ENCODE measurements at places on chromosomes 6 and 20.

GRCh38 chr6:66849843-66850242 is 1142.8 kb upstream of the EYS start:
- DNase-seq: no peak

DNA sequence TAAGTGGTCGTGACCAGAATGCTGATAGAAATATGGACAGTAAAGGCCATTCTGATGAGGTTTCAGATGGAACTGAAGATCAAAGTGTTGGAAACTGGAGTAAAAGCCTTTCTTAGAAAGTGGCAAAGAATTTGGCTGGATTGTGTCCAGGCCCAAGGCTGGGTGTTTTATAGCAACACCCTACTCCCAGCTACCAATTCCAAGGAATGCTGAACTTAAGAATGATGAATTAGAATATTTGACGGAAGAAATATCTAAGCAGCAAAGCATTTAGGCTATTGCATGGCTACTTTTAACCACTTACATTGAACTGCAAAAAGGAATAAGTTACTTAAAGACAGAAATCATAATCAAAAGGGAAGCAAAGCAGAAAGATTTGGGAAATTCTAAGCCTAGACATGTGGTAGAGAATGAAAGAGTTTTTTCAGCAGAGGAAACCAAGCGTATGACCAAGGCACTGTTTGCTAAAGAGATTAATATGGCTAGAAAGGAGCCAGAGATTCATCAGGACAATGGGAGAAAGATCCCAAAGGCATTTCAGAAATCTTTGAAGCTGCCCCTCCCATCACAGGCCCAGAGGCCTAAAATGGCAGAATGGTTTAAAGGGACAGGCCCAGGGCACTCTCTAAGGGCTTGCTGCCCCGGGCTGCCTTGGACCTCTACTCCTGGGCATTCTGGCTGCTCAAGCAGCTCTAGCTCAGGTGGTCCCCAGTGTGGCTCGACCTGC is 25.8 kb downstream of the SDHAF4 start:
- DNase-seq: no peak

DNA sequence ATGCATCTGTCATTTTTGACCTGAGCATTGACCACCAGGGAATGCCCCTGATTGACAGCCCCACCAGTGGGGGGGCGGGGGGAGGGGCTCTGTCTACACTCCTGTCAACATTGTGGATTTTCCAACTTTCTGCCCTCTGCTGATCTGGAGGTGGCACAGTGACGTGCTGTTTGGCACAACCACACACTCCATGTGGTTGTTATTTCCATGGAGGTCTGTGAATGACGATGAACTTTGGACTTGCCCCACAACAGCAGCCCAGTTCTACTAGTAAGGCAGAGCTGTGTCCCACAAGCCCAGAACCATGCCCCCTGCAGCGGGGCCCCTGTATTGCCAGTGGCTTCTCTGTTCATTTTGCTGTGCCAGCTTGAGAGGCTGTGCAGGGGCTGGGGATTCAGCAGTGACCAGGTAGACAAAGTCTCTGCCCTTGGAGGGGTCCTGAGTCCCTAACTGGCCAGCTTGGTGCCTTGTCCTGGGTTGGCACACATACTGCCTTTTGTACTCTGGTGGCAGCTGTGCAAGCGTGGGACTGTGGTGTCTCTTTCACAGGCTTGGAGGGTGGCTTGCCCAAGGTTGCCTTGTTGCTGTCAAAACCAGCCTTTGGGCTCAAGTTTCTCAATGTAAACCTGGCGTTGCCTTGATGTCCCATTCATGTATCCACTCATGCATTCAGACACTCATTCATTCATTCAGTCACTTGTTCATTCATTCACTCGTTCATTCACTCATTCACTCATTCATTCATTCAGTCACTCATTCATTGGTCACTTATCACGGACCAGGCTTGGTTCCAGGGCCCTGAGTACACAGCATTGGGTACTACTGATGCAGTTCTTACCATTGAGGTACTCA is 108.5 kb downstream of the SYCP2 start:
- DNase-seq: no peak

DNA sequence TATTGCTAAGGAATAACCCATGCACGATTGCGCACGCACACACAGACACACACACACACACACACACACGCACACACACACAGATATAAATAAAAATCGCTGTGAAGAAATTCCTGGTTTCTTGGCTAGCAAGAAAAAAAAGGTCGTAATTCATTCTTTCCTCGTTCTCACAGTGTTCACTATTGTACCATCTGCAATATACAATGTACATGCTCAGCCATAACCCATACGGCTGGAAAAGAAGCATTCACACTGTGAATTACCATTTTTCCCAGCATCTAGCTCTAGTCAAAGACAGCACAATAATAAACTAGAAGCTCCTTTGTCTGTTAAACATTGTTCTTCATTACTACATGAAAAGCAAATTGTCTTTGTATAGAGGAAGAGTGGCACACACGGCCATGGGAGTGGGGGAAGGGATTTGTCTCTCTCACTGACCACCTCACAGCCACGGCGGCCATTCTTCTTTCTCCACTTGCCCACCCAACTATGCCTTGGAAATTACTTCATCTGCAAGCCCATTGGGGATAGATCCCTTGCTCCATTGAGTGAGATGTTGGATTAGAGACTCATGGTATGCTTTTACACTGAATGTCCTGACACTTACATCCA is 115.3 kb upstream of the ID4 start:
- no peak for DNase-seq

GRCh38 chr20:63937596-63937995 is 18.6 kb downstream of the UCKL1 start:
- no peak for DNase-seq

DNA sequence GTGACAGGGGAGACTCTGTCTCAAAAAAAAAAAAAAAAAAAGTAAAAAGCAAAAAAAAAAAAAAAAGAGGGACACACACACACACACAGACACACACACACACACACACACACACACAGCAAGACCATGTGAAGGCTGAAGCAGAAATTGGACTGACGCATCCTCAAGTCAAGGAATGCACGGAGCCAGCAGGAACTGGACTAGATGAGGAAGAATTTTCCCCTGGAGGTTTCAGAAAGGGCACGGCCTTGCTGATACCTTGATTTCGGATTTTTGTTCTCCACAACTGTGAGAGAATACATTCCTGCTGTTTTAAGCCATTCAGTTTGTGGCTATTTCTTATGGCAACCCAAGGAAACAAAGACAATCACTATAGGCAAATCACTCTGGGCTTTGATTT is 176.9 kb upstream of the SALL4 start:
- no peak for DNase-seq

DNA sequence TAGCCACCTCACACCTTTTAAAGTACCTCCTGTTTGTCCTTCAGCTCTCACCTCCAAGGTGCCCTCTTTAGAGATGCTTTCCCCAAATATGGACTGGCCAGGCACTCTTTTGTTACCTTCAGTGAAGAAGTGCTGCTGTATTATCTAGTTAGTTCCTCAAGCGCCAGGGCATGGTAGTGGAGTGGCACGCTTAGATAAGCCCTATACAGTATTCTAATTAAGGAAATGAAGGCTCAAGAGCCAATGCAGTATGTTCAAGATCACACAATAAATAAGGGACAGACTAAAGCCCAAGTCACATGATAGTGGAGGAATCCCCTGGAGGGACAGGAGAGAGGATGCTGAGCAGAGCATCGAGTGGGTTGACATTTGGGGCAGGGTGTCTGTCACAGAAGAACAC is 28.5 kb upstream of the GFOD1 start:
- DNase-seq: no peak

DNA sequence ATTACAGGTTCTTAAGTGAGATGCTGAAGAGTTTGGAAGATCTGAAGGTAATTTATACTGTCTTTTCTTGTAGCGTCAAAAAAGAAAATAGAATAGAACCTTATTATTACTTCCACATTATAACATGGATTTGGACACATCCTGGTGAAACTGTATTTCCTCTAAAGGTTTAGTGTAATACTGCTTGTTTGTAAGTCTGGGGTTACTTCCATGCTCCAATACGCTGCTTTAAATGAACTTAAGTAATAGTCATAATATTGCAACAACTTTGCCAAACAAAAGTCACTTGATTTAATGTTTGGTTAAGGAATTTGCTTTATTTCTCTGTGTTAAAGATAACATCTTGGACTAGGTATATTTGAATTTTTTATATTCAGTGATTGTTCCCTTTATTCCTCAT is 11.5 kb upstream of the SNRNP48 start:
- DNase-seq: no peak

DNA sequence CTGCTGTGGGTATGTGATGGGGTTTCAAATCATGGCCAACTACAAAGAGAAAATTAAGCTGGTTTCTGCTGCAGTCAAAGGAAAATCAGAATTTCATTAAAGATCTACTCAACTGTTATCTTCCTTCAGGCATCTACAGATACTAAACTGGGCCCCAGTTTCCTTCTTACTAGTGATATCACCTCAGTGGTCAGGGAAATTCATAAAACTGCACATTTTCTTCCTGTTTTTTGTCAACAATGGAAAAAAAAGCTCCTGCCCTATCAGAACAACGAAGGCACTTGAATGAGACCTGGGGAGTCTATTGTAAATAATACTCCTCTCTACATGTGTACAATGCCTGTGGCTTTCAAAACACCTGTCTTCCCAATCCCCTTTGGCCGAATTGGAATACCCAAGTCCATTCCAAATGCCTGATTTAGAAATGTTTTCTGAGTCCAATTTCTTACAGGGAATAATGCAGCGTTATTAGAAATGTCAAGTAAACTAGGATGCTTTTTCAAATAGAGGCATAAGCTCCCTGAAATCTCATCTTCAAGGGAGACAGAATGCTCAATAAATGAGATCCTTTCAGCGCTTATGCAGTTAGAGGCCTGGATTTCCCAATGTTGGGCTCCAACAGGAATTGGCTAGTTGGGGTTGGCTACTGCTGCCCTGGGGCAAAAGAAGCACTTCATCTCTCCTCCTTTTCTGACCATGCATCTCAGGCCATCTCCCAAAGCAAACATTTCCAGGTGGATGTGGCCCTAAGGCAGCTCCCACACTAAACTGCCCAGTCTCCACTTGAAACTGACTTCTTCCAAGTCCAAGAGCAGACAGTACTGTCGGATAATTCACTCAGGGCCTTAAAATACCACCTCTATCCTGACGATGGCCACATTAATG is 143.3 kb downstream of the NFATC2 start:
- no peak for DNase-seq

DNA sequence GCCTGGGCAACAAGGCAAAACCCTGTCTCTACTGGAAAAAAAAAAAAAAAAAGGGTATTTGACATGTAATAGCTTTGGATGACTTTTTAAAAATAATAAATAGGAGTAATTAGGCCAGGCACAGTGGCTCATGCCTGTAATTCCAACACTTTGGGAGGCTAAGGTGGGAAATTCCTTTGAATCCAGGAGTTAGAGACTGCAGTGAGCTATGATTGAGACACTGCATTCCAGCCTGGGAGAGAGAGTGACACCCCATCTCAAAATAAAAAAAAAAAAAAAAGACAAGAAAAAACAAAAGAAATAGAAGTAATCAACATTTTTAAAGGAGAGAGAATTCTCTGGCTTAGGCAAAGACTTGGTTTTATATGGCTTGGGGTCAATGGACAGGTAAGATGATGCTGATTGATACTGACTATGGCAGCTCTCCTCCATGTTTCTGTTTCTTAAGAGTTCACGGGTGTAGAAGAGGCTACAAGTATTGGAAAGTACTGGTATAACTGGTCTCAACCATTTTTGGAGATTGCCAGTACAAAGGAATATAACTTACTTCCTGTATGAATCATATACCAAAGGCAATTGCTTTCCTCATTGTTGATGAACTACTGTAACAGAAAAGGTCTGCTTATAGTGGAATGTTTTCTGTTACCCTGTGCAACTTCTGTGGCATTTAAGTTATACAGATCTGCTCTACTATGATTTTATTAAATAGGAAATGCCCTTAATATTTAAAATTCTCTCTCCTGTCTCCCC is 10.1 kb downstream of the MAP3K5 start:
- no peak for DNase-seq

- DNase-seq: no peak
Measured at GRCh38 chr20:33689973-33690372, 3.8 kb upstream of the E2F1 start.

DNA sequence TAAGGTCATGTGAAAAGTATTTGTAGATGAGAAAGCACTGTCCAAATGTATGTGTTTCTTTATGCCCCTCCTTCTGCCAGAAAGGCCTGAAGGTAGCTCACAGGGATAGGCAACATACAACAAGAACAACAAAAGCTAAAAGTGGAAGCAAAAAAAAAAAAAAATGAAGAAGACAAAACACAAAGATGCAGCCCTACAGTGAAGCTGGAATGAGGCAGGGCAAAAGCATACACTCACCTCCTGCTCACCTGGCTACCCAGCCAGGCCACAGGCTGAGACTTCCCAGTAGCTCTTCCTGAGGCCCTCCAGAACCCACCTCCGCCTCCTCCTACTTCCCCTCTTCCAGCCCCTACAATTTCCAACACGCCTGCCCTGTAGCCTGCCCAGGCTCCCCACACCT is 2.4 kb downstream of the UNC5CL start:
- DNase-seq: no peak

GRCh38 chr6:79813143-79813850 is 134.1 kb downstream of the ELOVL4 start:
- DNase-seq: no peak

DNA sequence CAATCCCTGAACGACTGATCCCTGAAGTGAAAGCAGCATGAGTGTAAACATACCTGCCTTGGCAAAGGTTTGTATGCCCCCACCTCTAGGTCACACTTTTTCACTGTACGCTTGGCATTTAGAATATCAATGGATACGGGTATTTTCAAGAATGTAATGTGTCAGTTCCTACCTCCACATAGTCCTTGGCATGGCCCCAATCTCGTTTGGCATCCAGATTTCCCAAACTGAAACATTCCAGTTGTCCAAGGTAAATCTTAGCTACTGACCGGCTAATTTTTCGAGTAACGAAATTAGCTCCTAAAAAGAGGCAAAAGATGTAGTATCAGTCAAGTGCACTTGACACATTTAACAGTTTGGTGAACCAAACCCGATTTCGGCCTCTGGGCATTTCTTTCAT is 315.5 kb downstream of the GMDS start:
- no peak for DNase-seq

GRCh38 chr6:43702534-43703440 is 15.2 kb upstream of the MRPS18A start:
- peak; percentile 92 for DNase-seq

DNA sequence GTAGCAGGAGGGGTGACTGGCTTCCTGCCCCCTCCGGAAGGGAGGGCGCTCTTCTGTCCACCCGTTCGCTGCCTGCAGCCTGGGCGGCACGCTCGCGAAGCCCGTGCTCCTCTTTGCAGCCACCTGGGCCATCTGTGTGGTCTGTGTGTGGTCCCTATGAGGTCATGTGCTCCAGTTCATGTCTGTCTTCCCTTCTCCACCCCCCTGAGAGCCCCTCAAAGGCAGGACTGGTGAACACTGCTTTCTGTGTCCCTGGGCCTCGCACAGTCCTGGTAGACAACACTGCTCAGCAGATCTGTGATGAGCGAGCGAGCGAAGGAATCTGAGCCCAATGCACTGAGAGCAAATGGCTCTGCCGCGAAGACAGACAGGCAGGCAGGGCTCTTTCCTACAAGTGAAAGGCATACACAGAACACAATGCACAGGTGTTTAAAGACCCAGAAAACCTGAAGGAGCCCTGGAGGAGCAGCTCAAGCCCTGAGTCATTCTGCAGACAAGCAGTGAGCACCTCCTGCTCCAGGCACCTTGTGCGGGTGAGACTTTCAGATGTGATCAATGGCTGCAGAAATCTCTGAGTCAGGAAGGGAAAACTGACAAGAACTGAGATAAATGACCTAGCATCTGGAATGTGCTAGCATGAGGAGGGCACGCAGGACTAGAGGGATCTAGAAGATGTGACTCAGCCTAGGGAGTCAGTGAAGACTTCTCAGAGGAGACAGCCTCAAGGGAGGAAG is 27.1 kb downstream of the PPP1R3G start:
- no peak for DNase-seq

GRCh38 chr20:2515203-2515602 is 6.5 kb upstream of the ZNF343 start:
- DNase-seq: no peak

GRCh38 chr6:38587766-38588362 is 51.9 kb downstream of the BTBD9 start:
- DNase-seq: no peak
